ENCODE measurements at places on chromosomes 6 and 20. TPM values are rescaled to one million over a fixed set of nuclear protein-coding genes. Genes with fewer than 3 reads are reported as not detected.
A peak's percentile ranks its signal among the peaks of the same experiment; 100 is the strongest.

GRCh38 chr20:58393299-58393698 is 4.3 kb downstream of the VAPB start:
- peak overlapping the region; percentile 80 for H3K27ac ChIP-seq
- H3K36me3 ChIP-seq, result no peaks in the 10 kb centered on the region
- H3K4me1 ChIP-seq, result peaks cover 68% of the 10 kb centered on the region
- peaks cover 7% of the 10 kb centered on the region for H3K27me3 ChIP-seq
- DNase-seq, result no peak
- H3K4me3 ChIP-seq, result no peak overlapping the region

DNA sequence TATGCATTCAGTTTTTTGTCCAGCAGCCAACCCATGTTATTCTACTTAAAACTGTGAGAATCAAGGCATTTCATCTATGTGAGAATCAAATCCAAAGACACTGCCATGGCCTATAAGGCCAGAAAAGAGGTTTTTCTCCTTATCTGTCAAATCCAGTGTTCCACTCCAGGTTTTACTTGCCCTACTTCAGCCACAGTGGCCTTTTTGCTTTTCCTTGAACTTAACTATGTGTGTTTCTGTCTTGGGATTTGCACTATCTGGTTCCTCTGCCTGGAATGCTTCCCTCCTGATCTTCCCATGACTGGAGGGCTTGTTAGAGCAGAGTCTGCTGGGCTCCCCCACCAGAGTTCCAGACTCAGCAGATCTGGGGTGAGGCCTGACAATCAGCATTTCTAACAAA is 113.1 kb upstream of the DOK5 start:
- no peaks in the 10 kb centered on the region for H3K36me3 ChIP-seq
- H3K27ac ChIP-seq, result no peak overlapping the region
- no peak overlapping the region for H3K4me3 ChIP-seq
- no peaks in the 10 kb centered on the region for H3K4me1 ChIP-seq
- no peak for DNase-seq
- peaks cover 2% of the 10 kb centered on the region for H3K27me3 ChIP-seq

GRCh38 chr6:2158596-2159271 is 86.7 kb downstream of the GMDS start:
- no peaks in the 10 kb centered on the region for H3K27me3 ChIP-seq
- H3K27ac ChIP-seq, result no peak overlapping the region
- no peak for DNase-seq

DNA sequence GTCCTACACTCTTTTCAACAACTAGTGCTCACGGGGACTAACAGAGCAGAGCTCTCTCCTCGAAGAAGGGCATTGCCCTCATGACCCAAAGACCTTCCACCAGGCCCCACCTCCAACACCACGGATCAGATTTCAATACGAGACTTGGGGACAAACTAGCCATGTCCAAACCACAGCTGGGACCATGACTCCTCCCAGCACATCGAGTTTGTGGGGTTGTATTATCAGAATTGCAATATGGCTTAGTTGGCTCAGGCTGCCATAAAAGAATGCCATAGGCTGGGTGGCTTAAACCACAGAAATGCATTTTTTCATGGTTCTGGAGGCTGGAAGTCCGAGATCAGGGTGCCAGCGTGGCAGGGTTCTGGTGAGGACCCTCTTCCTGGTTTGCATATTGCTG is 189.7 kb upstream of the PMEPA1 start:
- no peaks in the 10 kb centered on the region for H3K27me3 ChIP-seq
- H3K36me3 ChIP-seq, result no peaks in the 10 kb centered on the region
- H3K4me1 ChIP-seq, result peaks cover 6% of the 10 kb centered on the region
- H3K4me3 ChIP-seq, result no peak overlapping the region

Gene BFSP1
- 6.6 TPM for polyA plus RNA-seq

Gene NFATC2
- polyA plus RNA-seq, result 14.5 TPM

Gene OPN5
- not detected for polyA plus RNA-seq

Measured in immature natural killer cell (primary cell).